Activated CD8-positive, alpha-beta memory T cell treated with anti-CD3 and anti-CD28 coated beads for 4 hours (primary cell): ENCODE measurements at places on chromosomes 1 and 21.

DNA sequence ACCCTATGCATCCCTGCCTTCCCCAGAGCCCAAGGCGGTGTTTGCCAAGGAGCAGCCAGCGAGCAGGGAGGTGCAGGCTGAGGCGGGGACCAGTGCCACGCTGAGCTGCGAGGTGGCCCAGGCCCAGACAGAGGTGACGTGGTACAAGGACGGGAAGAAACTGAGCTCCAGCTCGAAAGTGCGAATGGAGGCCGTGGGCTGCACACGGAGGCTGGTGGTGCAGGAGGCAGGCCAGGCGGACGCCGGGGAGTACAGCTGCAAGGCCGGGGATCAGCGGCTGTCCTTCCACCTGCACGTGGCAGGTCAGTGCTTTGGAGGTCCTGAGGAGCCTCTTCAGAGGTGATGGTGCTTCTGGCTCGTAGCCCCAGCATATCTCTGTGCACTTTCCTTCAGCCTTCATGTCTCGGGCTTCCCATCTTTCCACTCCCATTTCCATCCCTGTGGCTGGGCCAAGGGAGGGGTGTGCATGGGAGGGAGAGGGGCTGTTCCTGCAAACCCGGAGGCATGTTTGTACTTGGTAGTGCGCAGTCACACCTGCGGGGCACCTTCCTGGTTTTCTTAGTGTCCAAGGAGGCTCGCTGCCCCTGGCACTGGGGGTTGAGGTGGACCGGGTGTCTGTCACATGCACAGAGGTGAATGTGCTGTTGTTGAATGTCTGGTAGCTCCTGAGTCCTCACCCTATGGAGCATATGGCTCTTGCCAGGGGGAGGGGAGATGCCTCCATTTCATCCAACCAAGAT is 56.4 kb downstream of the OBSCN start:
- no peak for DNase-seq

DNA sequence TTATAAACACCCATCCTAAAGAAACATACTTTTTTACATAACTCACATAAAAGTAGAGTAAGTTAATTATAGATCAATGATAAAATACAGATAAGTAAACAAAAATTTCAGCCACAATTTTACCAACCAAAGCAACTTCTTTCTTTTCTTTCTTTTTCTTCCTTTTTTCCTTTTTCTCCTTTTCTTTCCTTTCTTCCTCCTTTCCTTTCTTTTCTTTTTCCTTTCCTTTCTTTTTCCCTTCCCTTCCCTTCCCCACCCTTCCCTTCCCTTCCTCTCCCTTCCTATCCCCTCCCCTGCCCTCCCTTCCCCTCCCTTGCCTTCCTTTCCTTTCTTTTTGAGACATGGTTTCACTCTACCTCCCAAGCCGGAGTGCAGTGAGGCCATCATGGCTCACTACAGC is 56.5 kb upstream of the C1orf53 start:
- DNase-seq = no peak

GRCh38 chr1:53669621-53670191 is 69.3 kb downstream of the GLIS1 start:
- no peak for DNase-seq

- DNase-seq = no peak
These were observed 63.6 kb upstream of the ETV3 start for GRCh38 chr1:157201767-157202166.

DNA sequence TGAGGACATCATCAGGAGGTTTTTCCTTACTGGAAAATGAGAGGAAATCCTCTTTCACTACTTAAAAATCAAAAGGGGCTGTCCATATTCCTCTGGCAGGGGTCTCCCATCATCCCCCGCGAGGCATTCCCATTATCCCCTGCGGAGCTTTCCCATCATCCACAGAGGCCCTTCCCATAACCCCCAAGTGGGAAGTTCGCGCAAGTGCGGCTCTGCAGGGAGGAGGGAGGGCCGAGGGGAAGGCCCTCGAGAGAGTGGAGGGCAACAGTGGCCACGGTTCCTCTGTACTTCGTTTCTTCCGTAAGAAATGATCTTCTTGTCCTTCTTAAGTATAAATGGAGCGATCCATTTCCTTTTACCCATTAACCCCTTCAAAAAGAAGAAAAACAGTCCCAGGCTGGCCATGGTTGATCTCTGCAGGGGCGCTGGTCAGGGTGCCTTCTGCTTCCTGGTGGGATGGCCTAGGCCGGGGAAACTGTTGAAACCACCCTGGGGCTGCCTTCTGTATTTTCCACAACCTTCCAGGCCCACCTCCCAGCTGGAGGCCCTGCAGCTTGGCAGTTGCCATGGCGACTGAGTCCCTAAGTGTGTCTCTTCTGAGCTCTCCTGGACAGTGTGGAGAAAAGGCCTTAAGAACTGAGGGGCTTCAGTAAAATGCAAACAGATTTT is 3.6 kb upstream of the RSPH1 start:
- DNase-seq = no peak

GRCh38 chr1:243849421-243850201 is 432 bp downstream of the AKT3 start:
- DNase-seq = peak; percentile 71

DNA sequence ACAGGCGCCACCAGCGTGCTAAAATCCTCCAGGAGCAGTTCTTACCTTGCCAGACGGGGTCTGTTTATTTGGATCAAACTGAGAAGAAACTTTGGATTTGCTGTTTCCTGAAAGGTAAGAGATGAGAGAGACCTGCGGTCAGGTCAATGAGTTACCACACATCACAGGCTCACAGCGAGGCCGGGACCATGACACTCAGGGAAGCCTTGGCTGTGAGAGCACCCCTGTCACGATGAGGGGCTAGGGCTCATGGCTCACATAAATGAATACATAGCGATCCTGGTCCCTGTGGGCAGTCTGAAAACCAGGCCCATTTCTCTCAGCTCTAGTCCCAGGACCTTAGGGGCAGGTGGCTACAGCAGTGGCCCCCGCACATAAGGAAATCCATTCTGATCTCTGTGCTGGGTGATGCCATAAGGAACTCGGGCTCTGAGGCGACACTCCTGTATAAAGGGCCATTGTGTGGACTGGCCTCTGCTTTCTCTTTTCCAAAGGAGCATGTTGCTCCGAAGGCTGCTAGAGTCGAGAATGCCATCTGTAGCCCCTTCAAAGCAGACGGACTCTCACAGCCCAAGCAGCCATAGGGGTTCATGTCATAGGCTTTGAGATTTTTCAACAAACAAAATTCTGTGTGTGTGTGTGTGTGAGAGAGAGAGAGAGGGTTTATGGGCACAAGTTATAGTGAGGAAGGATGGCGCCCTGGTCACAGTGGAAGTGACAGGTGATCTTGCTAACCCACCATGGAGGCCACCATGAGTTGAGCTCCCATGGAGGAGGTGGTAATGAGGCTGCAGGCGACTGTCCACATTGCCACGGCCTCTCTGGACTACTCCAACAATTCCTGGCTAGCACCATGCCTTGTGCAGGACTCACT is 9.0 kb upstream of the SRM start:
- no peak for DNase-seq
